ENCODE measurements at places on chromosomes 4 and X.

DNA sequence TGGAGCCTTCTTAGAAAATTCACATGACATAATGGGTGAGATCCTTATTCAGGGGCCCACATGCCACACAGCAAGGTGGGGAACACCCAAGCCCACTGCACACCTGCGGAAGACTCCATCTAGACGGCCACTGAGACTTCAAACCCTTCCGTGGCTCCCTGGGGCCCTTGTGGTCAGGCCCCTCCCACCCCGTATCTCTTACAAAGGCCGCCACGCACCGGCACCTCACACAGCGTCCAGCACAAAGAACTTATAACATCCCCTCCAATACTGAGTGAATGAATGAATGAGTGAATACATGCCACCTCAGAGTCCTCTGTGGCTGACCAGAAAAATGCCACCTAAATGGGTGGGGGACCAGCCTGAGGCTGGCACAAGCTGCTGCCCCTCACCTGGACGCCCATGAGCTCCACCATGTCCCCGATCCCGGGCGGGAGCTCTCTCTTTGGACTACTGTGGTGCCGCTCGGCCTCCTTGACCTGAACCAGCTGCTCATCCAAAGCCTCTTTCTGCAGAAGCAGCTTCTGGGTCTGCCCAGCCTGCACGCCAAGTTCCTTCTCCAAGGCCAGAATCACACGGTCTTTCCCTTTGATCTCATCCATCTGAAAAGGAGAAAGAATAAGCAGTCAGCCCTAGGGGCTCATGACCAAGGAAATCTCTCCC, 66.9 kb upstream of the C4orf50 start:
- no peak for DNase-seq

- DNase-seq: no peak
Observed at GRCh38 chrX:153379971-153380581, 21.1 kb downstream of the PNMA6E start.

DNA sequence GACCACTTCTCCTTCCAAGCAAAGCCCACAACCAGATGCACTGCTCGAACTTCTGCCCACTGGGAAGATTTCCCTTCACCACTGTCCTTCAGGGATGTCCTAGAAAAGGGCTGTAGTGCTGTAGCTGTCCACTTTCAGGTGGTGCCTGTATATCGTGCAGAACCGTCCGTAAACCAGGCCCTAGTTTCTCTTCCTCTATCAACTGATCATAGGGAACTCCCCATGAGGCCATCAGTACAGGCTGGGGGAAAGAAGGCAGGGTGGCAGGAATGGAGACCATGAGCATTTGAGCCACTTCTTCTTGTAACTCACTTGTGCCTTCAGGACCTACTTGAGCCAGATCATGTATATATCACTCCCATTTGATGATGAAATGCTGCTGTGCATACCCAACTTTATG, 57.3 kb upstream of the FAM9B start:
- no peak for DNase-seq

DNA sequence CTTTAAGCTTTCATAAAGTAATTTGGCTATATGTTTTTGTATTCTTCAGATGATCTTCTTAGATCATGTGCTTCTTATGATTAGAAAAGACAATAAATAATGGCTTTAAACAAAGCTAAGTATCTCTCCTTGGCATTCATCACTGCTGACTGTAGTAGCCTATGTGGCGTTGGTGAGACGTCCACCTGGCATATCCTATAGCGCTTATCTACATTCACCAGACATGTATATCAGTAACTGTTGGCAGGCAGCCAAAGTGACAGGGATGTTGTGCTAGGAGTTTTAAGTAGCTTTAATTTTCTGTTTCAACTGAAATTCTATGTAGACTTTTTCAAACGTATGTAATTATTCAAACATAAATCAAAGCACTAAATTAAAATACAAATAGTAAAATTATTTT, 276.4 kb downstream of the IL15 start:
- DNase-seq: no peak

DNA sequence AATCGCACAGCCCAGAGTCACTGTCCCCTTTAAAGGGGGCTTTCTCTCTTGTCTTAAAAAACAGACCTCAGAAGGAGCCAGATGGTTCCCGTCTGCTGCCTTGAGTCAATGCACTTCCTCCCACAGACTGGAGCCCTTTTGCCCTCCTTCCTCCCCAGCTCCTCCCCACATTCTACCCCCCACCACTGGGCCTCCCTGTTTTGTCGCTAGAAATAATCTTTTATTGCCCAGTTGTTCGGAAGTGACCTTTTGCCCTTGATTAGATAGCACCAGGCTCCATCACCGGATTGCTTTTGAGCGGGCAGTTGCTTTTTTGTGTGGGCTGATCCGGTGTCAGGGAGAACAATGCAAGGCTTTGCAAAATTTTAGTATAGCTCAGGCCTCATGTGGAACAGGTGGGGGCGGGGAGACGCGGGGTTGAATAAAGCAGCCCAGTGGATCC, 47.7 kb downstream of the SPRY1 start:
- no peak for DNase-seq

DNA sequence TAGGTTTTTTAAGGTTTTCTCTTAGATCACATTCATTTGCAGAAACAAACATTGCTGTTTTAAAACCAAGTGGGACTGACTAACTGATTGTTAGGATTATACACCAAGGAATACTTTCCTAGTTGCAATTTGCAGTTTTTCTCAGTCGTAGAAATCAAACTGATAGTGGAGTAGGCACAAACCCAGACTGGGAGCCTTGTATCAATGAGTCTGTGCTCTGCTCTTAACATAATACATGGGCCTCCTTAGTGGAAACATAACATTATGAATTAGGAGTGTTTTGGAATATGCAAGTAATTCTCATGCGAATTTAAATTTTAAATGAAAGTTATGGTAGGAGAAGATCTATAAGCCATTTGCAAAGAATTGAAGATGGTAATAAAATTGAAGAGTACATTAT, 223.5 kb downstream of the CLCN4 start:
- no peak for DNase-seq

DNA sequence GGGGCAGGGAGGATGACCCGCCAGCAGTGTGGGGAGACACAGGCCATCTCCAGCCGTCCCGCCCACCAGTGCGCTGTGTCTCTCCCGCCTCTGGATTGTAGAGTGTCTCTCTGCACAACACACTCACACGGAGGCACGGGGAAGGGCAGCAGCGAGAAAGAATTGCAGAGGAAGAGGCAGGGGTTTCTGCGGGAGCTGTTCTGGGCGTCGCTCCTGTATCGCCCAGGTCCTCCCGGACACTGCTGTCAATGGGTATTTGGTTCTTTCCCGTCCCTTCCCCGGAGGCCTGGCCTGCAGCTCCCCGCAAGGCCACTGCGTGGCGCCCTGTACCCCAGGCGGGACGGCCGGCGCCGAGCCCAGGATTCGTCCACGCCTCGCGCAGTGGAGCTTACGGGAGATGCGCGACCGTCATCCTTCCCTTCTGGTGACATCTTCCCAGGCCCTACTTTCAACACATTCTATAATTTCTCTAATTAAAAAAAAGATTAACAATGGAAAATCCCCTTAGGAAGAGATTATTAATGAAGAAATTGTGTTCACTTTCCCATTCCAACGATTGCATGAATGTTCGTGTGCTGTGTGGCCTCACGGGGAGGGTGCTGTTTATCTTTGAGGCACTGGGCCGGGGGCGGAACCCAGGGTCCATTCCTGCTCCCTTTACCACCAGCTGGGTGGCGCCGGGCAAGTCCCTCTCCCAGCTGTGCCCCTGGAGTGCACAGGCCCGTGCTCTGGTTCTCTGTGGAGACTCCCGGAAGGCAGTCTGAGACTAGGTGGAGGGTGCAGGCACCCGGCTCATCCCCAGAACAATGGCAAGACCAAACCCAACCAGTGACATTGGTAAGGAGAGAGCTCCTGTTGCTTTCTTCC, 95.7 kb downstream of the CPZ start:
- DNase-seq: no peak

- DNase-seq: no peak
Observed at GRCh38 chrX:111083081-111083480, 12.9 kb upstream of the PAK3 start.

DNA sequence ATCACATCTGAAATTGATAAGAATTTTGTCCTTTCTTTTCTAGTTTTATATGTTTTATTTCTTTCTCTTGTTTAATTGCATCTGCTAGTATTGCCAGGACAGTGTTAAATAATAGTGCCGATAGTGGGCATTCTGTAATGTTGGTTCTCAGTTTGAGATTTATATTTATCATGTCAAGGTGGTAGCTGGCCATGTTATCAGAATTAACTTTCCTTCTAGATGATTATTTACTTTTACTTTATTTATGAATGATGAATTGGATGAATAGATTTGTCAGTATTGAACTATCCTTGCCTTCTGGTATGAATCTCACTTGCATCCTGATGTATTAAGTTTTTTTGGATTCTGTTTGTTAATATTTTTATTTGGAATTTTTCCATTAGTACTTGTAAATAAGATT, 42.7 kb downstream of the METAP1 start:
- DNase-seq: no peak

DNA sequence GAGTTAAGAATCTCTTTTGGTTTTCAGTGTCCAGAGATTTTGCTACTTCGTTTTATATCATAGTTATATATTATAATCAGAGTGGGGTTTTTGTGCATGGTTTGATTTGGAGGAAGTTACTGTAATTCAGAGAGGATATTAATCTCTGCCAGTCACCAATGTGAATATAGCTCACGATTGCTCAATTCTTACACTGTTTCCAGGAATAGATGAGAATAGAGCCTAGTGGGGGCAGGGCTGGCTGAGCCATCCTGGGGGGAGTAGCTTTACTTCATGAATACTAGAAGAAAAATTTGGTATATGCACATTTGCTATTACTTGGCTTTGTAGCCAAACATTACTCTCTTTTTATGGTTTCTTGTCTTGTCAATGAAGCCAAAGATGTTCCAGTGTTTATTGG, 60.9 kb upstream of the TRPC3 start:
- no peak for DNase-seq

DNA sequence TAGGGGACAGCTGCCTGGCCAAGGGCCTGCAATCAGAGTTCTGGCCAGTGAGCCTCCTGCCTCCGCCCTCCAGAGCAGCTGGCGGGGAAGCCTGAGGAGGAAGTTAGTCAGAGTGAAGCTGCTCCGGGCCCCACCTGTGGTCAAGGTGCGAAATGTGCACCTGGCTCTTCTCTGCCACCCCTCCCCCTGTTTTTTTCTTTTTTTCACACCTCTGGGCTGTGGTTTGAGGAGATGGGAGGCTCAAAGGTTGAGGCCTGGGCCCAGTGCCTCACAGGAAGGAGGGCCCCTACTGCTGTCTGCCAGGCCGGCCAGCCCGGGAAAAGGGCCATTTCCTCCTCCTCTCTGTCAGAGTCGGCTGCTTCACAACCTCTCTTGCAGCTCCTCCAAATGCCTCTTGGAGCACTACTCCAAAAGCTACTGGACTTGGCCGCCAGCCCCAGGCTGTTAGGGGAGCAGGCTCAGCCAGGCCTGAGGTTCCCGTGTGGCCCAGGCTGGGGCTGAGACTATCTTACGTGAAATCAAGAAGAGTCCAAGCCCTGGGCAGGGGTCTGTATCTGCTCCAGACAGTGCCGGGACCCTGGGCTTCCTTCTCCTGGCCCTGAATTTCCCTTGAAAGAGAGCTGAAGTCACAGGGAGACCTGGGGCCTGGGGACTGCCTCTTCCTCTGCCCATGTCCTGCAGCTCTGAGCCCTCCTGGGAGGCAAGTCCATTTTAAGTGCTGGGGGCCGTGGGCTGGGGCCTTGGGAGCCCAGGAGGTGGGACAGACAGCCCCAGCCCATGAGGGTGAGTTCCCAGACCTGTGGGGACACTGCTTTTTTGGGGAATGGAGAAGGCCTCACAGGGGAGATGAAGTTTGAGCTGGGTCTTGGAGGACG, 4.5 kb upstream of the CXCR3 start:
- peak; percentile 42 for DNase-seq

- DNase-seq: no peak
Observed at GRCh38 chr4:47525154-47525819, 40.2 kb downstream of the ATP10D start.

- DNase-seq: no peak
Observed at GRCh38 chrX:53452812-53453211, 18.6 kb upstream of the HSD17B10 start.

DNA sequence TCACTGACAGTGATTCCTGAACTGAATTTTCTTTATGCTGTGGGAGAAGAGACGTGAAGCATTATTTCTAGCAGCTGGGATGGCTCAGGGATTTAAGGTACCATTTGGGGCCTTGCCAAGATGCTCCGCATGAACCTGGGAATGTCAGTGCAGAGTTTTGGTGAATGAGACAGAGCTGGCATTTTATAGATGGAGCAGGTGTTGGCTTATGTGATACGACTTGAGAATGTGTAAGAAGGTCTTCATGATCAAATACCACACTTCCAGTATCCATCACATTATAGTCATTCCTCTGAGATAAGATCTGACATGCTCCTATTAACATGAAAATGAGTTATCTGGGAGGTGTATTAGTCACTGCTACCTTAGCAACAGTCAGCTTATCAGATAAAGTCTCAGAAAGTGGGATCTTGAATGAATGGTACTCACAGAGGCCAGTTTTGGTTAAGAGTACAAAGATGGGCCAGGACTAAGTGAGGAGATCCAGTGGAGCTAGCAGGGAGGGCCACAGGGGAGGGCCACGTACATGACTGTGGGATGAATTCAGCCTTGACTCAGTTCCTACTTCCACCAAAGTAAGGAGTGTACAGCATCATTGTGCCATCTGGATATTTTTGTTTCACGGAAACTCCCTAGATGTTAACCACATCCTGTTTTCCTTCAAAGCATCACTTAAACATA, 116.7 kb downstream of the SPCS3 start:
- DNase-seq: no peak

- no peak for DNase-seq
Observed at GRCh38 chrX:10048076-10048475, 80.9 kb downstream of the CLDN34 start.

- DNase-seq: no peak
Observed at GRCh38 chr4:113822555-113823290, 61.2 kb upstream of the CAMK2D start.

DNA sequence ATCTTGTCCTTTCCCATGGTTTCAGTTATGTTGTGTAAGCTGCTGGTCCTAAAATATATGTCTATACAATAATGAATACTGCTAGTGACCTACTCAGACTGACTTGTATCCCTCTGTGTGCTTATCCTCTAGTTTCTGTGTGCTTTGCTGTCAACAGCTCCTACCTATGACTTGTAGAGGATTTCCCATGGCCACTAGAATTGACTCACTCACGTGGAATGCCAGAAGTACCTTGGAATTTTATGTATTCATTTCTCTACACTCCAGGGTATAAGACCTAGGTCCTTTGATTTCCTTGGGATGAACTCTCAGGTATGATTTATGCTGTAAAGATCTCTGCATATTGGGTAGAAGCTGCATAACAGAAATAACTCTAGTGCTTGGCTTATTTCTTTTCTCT, 279.9 kb upstream of the SLIT2 start:
- no peak for DNase-seq

DNA sequence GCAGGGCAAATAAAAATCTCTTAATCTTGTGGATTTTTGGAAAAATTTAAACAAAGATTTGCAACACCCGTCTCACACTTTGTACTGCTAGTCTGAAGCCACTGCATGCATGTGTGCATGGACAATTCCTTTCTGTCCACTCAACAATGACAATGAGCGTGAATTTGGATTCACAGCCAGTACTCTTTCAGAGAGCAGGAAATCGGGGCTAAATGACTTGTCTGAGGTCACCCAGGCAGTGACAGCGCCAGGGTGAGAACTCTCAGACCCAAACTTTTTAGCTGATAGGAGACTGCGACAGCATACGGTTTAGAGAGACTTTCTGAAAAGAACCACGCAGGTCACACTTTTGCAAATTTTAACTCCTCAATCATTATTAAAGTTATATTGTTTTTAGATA, 90.9 kb downstream of the ZNF827 start:
- DNase-seq: no peak

Data from activated naive CD8-positive, alpha-beta T cell treated with anti-CD3 and anti-CD28 coated beads, Interleukin-2, amount 50 U/mL, for 16 hours (primary cell).